Heart right ventricle (tissue), 16 donors: ENCODE measurements at places on chromosomes 1 and 21. TPM values are rescaled to one million over a fixed set of nuclear protein-coding genes. Genes with fewer than 3 reads are reported as not detected.

LCE3E gene
- not detected for total RNA-seq

SIM2 gene
- not detected for total RNA-seq

ADGRL4 gene
- 33.8 TPM for total RNA-seq

OR10Z1 gene
- not detected for total RNA-seq

BCAN gene
- total RNA-seq = not detected

NUDT4B gene
- total RNA-seq = not detected

ASTN1 gene
- 0.45 TPM for total RNA-seq

CNIH3 gene
- 1.2 TPM for total RNA-seq

P3R3URF gene
- total RNA-seq = not detected

ZC3H12A gene
- total RNA-seq = 4.0 TPM

LYPD8 gene
- total RNA-seq = not detected

TEDDM1 gene
- not detected for total RNA-seq

WNT2B gene
- total RNA-seq = 2.2 TPM

F3 gene
- total RNA-seq = 58.3 TPM

CACHD1 gene
- 2.1 TPM for total RNA-seq
